Activated CD8-positive, alpha-beta memory T cell treated with anti-CD3 and anti-CD28 coated beads for 1 hour (primary cell): ENCODE measurements at places on chromosomes 3 and 15.

DNA sequence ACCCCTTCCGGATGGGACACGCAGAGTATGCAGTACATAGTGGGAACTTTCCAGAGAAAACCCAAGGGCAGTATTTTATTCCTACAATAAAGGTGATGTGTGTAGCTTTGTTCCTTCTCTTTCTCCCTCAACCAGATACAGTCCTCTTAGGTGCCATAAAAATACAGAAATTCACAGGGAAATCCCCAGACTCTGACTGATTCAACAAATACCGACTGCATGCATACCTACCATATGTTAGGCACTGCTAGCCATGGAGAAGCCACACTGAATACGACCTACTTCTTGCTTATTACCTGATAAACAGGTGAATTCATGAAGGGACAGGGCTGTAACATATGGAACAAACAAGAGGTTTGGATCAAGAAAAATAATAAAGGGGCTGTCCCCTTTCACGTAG is 228.5 kb downstream of the FOXP1 start:
- DNase-seq = no peak

- DNase-seq = no peak
Observed at GRCh38 chr3:78941587-78941986, 826.2 kb downstream of the ROBO1 start.

DNA sequence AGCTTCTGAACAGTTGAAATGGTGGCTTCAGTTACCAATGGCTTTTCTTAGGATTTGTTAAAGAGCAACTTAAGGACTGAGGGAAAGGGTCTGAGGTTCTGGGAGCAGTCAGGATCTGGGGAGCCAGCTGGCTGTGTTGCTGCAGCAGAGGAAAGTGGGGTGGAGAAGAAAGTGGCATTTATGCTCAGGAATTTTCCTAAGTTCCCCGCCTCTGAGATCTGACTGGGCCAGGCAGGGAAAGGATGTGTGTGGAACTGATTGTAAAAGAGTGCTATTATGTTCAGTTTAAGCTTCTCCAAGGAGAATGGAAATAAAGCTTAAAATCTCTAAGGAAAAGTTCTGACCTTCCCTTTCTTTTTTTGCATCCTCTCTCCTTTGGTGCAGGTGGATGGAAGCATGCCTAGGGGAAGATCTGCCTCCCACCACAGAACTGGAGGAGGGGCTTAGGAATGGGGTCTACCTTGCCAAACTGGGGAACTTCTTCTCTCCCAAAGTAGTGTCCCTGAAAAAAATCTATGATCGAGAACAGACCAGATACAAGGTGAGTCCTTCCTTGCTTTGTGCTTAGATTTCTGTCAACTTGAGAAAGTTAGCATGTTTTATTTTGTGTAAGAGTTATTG is 37.8 kb downstream of the IQGAP1 start:
- DNase-seq = no peak

DNA sequence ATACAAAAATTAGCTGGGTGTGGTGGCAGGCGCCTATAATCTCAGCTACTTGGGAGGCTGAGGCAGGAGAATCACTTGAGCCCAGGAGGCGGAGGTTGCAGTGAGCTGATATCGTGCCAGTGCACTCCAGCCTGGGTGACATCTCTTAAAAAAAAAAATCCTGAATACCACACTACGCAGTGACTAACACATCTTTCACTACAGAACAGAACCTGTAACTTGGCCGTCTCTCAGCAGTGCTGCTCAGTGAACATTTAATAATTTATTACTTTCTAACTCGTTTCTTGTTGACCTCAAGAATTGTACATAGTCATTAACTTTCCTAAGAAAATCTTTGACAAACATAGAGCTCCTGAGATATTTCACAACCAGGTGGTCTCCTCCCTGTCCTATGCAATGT is 3.8 kb downstream of the GREM1 start:
- no peak for DNase-seq

DNA sequence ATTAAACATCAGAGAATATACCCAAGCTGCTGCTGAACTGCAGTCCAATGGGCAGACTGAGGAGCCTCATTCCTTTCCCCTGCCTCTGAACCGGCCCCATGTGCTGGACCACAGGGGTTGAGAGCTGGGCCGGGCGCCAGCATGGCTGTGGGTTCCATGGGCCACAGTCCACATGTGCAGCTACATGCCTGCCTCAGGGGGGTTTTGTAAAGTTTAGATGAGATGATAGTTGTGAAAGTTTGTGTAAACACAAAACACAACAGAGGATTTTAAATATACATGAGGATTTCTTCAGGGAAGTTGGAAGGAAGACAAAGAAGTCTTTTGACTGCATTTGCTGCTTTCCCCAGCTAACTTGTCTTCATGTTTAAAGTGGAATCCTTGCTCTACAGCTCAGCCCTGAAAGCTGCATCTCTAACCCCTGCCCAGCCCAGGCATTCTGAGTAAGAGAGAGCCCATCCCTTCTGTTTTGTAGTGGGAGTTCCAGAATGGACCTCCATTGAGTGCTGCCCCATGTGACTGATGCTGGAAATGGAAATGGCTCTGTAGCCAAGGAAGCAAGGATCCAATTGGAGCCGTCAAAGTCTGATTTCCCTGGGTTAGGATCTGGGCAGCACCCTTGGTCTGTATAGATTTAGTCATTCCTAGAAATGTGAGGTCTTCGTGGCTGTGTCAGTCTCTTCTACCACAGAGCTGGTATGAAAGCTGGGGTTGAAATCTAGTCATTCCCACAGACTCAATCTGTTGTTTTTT is 17.5 kb downstream of the SLC12A8 start:
- DNase-seq = no peak

DNA sequence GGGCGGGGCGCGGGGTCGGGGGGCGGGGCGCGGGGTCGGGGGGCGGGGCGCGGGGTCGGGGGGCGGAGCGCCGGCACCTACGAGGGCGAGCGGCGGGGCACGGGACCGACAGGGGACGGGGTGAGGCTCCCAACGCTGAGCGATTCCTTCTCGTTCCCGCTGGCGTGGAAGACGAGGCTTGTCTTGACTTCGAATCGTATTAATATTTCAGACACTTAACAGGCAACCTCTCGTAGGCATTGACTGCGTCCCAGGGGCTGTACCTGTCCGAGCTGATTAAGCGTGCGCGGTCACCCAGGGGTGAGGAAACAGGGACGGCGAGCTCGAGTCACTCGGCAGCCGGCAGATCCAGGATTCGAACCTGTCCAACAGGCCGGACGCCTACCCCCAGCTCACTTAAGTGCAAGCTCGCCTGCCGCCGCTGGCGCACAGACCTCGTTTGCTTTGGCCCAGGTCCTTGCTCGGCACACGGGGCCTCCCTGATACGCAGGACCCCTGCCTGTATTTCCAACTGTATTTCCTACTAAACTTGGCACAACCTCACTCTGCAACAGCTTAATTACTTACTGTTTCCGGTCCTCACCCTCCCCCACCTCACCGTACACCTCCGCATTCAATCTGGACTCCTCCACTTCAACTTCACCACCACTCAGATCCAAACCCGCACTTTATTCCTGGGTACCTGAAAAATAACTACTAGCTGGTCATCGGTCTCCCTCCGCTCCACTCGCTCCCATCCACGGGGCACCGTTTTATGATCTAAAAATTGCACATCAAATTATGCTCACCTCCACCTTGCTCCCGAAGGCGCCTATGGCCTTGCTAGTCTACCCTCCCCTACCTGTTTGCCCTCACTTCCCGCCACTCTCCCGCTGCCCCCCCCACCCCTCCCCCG is 722 bp upstream of the ZXDC start:
- DNase-seq = no peak

GRCh38 chr15:42274702-42274989 is 1.4 kb upstream of the TMEM87A start:
- DNase-seq = no peak

GRCh38 chr3:114308830-114309229 is 15.0 kb downstream of the TIGIT start:
- DNase-seq = no peak

- DNase-seq = no peak
Observed at GRCh38 chr15:45719490-45719889, 84.7 kb downstream of the SQOR start.
